ENCODE measurements at places on chromosomes 3 and 15.

DNA sequence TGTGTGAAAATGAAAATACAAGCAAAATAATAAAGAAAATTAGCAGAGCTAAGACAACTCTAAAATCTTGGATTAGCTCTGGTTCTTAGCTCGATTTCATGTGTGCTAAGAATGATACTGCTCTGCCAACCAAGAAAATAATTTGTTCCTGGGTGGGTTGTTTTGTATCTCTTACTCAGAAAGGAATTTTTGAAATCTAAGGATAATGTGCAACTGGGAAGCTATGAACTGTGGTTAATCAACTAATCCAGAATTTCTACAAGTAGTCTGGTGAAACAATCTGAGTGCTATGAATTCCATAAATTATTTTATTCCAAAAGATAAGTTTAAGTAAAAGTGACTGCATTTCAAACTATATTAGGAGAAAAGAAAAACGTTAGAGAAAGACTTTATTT, 92.0 kb downstream of the TFDP2 start:
- DNase-seq: no peak

- DNase-seq: no peak
Observed at GRCh38 chr3:29582273-29582672, 301.4 kb downstream of the RBMS3 start.

GRCh38 chr3:32102289-32102688, 4.1 kb upstream of the GPD1L start:
- DNase-seq: no peak

DNA sequence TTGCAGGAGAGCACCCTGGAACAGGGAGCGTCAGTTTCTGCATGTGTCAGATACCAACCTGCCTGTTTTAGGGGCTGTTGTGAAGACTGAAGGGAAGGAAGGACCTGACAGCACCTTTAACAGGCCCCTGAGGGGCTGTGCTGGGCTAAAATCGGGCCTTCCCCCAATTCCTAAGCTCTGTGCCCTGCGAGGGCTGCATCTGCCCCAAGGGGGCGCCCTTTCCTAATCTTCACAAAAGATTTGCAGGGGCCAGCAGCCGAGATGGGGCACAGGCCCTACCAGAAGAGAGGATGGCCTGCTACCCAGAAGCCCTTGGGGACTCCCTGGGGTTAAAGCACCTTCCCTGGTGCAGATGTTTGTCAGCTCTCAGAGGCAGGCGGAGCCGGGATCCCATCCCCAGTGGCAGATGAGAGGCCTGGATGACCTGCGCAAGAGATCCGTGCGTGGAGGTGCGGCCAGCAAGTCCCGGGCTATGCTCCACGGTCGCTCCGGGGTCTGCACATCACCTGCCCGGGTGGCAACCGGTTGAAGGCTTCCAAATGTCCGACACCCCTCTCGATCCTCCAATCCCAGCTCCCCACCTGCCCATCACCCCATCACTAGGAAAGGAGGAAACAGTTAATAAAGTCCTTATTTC, 53.6 kb downstream of the RHCG start:
- DNase-seq: no peak

- peak; percentile 41 for DNase-seq
Observed at GRCh38 chr3:161274691-161275298, 53.7 kb downstream of the NMD3 start.

DNA sequence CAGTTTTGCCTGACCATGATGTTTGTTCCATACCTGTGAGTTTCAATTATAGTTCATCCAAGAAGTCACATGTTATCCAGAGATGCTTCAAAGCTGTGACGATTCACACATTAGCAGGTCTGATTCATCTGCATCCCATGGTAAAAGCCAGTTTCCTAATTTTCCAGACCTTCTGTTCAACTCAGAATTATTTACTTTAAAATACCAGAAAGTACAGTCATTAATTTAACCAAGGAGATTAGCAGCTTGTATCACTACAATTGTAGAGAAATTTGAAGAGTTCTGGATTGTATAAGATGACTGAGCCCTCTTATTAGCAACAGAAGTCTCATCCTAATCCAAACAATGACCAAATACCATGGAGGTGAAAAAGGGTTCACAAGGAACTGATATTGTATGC, 76.1 kb upstream of the THBS1 start:
- no peak for DNase-seq

- DNase-seq: no peak
Observed at GRCh38 chr3:101070799-101071121, 77.5 kb upstream of the ABI3BP start.

DNA sequence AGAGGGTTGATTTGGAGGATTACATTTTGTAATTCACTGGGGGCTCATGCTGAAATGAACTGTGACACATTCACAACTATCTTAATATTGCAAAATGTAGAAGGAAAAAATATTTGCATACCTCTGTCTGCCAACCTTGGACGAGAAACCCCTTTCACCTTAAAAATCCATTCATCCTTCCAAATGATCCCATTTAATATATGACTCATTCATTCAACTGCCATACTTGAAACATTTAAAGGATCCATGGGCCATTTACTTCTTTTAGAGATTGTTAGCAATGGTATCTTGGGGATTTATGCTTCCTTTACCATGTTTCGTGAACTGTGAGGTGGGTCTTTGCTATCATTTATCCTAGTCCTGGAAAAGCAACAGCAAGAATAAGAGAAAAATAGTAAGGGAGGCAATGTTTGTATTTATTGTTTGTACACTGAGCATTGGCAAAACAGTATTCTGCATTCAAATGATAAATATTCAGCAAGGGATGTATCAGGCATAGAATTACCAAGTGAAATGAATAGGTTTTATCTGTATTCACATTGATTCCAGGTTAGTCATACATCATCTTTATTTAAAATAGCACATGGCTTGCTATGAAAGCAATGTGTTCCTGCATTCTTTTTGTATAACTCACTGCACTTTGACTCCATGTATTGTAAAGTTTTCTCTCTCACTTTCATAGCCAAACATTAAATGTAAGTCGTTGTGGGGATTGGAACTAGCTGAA, 378.1 kb downstream of the NSUN3 start:
- no peak for DNase-seq

DNA sequence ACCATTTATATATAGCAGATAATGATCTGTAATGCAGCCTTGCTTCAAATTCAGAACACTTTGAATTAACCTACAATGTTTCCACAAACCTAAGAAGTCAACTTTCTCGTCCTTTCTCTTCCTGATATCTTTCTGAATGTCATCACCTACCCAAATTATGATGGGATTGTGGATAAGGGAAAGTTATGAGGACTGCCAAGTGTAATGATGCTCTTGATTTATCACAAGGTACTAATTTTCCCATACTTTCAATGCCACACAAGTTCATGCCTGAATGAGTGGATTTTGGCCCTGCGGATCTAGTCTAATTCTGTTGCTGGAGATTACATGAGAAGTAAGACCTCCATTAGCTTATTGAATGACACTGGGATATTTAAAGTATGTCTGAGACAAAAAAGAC, 82.6 kb upstream of the NANOGP8 start:
- no peak for DNase-seq

- no peak for DNase-seq
Observed at GRCh38 chr3:134350861-134351311, 23.4 kb downstream of the AMOTL2 start.

- no peak for DNase-seq
Observed at GRCh38 chr3:177528306-177529070, 331.2 kb upstream of the TBL1XR1 start.

- DNase-seq: no peak
Observed at GRCh38 chr3:50248387-50248786, 12.4 kb downstream of the GNAI2 start.

- DNase-seq: no peak
Observed at GRCh38 chr3:170862618-170863374, 7.2 kb downstream of the RPL22L1 start.

- no peak for DNase-seq
Observed at GRCh38 chr3:36282766-36283165, 97.5 kb upstream of the STAC start.

DNA sequence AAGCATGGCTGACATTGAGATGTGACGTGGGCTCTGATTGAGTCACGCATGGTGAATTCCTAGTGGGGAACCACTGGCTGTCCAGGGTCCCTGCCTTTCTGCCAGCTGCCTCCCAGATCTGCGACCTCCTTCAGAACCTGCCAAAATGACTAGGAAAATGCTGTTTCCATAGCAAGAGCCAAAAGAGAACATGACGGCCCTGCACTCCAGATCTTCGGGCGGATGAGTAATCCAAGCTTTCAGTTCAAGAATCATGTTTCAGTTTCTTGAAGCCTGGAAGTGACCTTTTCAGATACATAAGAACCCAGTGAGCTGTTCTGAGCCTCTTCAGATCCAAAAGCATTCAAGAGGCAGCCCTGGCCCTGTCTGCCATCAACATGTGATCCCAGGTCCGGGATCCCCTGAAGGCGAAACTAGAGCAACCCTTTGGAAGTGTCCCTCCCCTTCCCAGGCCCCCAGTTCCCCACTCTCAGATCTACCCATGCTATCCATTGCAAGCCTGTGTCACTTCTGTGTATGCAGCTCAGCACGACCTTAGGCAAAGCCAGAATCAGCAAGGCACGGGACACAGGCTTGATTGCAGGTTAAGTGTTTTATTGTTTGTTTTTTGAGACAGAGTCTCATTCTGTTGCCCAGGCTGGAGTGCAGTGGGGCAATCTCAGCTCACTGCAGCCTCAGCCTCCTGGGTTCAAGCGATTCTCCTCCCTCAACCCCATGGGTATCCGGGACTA, 19.7 kb downstream of the ANKRD63 start:
- no peak for DNase-seq

GRCh38 chr15:90049666-90050604, 48.8 kb downstream of the ZNF710 start:
- no peak for DNase-seq

- DNase-seq: peak; percentile 46
Observed at GRCh38 chr3:129122412-129123011, 908 bp upstream of the RAB43 start.

DNA sequence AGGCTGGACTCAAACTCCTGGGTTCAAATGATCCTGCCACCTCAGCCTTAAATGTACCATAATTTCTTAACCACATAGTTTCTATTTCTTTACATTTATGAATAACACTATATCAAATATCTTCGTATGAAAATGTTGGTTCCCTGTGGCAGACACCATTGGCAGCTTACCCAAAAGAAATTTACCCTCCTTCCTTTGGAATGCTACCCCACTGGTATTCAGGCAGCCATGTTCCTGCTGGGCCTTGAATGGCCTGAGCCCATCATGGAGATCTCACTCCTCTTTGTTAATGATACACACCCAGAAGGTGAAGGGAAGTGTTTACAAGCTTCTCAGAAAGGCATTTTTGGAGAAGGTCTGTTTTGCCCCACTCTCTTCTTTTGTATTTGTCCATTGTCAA, 94.3 kb upstream of the RNF7 start:
- no peak for DNase-seq

DNA sequence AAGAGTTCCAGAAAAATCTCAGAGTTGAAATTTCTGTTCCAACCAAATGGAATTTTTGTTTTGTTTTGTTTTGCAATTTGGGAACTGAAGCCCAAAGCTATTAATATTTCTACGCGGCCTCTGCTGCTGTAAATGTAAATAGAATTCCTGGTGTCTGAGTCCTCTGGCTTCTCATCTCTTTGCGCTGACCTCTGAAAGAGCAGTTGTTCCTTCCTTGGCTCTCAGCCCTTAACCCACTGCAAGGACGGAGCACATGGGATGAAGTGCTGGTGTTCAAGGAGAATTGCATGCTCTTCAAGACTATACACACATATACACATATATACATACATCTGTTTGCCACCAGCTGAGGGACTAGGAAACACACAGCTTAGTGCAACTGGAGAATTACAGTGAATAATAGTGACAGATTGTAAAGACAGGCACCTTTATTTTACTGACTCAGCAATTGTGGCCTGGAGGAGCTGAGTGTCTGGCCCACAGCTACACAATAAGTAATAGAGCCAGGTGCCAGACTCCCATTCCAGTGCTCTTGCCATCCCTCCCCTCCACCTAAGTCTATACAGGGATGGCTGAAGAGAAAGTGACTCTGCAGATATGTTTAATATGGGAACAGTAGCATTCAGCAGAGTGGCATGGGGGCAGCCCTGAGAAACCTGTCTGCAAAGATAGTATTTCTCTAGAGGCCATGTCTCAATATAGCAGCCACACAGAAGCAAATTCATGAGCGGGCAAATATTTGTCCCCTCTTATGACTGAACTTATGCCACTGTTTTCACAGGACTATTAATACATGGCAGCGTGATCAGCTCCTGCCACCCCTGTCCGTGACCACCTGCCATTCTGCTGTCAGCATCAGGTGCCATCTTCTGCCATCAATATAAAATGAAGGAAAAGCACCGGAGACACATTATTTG, 42.3 kb downstream of the NEK10 start:
- DNase-seq: no peak

GRCh38 chr15:42590619-42591237, 15.3 kb downstream of the STARD9 start:
- no peak for DNase-seq

- no peak for DNase-seq
Observed at GRCh38 chr3:72234391-72234790, 449.4 kb upstream of the PROK2 start.

DNA sequence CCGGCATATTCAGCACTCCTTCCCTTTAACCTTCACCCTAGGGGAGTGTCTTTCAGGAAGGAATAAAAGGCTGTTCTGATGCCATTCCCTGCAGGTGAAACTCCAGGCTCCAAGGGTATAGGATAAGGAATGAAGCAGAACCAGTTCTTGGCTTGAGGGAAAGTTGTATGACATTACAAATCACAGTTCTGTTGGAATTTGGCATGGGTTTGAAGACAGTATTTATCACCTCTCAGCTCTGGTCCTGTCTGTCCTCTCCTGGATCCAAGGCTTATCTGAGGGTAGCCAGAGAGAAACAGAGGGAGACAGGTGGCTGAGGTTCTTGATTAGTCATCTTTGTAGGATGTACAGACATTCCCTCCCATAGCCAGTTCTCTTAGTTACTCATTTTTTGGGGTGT, 37.1 kb downstream of the RAB11A start:
- no peak for DNase-seq

DNA sequence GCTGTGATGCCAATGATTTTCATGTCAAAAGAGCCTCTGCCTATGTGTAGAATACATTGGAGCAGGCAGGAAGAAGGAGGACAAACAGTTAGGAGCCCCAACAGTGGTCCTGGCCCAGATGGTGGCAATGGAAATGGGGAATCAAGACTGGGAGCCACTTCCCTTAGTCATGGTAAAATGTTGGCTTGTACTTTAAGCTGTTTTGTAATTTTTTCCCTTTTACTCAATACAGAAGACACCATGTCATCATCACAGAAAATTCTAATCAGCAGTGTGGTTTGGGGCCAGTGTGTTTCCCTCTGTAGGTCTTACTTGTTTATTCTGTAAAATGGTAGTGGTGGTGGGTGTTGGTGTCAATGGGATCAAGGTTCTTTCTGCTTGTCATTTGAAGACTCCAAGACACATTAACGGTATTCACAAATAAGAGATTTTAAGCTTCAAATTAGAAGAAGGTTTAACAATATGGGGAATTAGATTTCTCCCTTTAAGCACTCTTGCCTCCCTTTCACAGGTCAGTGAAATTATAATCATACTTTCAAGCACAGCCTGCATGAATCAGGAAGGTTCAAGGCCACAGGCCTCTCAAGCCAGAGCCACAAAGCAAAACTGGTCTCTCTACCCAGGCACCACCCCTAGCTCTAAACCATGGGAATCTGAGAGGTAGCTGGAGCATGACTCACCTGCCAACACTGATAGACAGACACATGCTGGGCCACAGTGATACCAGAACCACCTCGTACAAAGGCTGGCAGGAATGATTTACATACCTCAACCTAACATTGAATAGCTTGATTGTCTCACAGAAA, 24.9 kb downstream of the SIAH2 start:
- no peak for DNase-seq

GRCh38 chr3:124529826-124530571, 200.3 kb upstream of the UMPS start:
- no peak for DNase-seq

GRCh38 chr15:88276821-88277410, 20.4 kb upstream of the NTRK3 start:
- no peak for DNase-seq

GRCh38 chr15:75156326-75157215, 45.1 kb upstream of the C15orf39 start:
- DNase-seq: no peak

Measured in CD4-positive, alpha-beta memory T cell (primary cell).